ENCODE measurements at places on chromosomes 4 and X. TPM values are rescaled to one million over a fixed set of nuclear protein-coding genes. Genes with fewer than 3 reads are reported as not detected.

KLF8 gene
- 7.7 TPM for total RNA-seq

GRCh38 chrX:30577362-30577991 is at the start of gene TASL:
Gene TASL (minus strand): TSS chrX:30577766. CDS start chrX:30560355, 17,411 bp downstream.
- DNase-seq = no peak

AMTN gene
- total RNA-seq = not detected

- DNase-seq = no peak
These were observed 409.2 kb downstream of the CCSER1 start for GRCh38 chr4:90536408-90536807.

GRCh38 chrX:53939127-53939526 is 105.1 kb downstream of the PHF8 start:
- no peak for DNase-seq

DNA sequence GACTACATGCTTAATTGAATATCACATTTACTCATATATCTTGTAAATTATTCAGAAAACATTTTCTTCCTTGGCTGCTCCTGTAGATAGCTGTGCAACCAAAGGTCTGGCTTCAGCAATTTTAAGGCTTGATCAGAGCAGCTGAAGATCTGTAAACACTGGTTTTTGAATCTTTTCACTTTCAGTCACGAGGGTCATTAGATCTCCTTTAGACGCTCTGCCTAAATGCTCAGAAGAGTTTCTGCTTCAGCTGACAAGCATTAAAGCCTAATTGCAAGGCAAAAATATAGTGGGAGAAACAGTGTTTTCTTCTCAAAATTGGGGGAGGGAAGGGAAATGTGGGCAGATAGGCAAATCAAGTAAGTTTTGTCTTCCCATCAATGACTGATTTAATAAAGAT is 25.7 kb downstream of the TRPC5 start:
- DNase-seq = no peak

BMPR1B gene
- total RNA-seq = 0.72 TPM

DNA sequence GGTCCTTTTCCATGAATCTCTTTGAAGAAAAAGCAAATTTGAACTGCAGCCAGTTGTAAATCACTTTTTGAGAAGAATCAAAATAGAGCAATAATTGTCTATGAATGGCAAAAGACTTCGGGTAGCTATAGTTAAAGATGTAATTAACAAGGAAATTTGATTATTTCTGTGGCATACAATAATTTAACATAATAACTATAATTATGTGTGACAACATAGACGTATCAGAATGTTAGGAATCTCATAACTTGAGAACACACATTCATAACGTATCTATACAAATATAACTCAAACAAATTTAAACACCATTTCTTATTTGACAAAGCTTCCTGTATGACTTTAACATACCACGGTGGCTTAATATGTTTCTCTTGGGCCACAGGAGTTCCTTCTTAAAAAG is 36.0 kb upstream of the NSG1 start:
- no peak for DNase-seq

GRCh38 chrX:44876086-44876485 is 3.1 kb downstream of the KDM6A start:
- DNase-seq = no peak

- DNase-seq = no peak
These were observed 48.2 kb downstream of the EVC2 start for GRCh38 chr4:5660185-5660584.

SSX2 gene
- total RNA-seq = not detected

SOX3 gene
- 8.5 TPM for total RNA-seq

PNMA5 gene
- total RNA-seq = not detected

GIMD1 gene
- not detected for total RNA-seq

FUNDC1 gene
- 19.8 TPM for total RNA-seq

GRCh38 chrX:137342969-137343368 is 223.0 kb upstream of the ZIC3 start:
- DNase-seq = no peak

KDR gene
- 48.2 TPM for total RNA-seq

DNA sequence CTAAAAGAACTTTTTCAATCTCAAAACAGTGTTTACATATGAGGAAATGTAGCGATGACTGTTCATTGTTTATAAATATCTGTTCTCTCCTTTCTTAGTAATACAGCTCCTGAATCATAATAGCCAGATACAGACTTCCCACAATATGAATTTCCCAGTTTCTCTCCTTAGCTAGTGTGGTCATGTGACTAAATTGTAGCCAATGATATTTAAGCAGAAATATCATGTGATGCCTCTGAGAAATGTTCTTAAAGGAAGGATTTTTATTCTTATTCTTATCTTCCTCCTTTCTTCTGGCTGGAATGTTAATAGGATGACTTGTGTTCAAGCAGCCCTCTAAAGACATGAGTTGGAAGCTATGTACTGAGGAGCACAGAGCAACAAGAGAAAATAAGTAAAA is 383.7 kb upstream of the ATOH1 start:
- no peak for DNase-seq

EGFL6 gene
- total RNA-seq = 0.75 TPM

DNA sequence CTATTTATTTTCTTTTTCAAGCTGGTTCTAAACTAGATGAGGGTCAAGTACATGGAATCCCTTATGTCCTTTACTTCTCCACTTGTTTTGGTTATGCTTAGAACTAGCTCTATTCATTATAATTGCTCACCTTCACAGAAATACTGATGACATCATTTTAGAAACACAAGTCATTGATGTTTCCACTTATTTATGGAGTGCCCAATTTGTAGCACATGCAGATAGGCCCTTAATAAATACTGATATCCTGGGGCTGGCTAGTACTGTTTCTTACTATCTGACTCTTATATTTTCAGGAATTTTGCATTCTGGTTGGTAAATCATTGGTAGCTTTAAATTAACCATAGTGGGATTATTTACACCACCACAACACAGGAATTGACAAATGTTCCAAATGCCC is 112.2 kb downstream of the NAA11 start:
- no peak for DNase-seq

DNA sequence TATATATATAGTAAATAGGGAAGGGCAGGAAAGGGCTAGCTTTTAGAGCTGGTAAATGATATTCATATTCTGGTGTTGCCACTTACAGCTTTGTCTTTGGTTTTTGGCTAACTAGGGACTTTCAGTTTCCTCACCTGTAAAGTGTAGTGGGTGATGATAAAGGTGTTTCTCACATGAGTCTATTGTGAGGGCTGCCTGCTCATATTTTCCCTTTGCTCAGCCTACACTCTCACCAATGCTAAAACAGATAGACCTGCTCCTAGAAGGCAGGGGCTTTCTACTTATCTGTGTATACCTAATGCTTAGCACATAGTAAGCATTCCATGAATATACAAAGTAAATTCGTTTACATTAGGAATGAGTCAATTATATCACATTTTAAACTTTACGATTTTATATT is 137.2 kb upstream of the HS3ST1 start:
- DNase-seq = no peak

- DNase-seq = no peak
These were observed 36.8 kb upstream of the NKX6-1 start for GRCh38 chr4:84535901-84536300.

- DNase-seq = no peak
These were observed 23.9 kb downstream of the MOB1B start for GRCh38 chr4:70925899-70926635.

DNA sequence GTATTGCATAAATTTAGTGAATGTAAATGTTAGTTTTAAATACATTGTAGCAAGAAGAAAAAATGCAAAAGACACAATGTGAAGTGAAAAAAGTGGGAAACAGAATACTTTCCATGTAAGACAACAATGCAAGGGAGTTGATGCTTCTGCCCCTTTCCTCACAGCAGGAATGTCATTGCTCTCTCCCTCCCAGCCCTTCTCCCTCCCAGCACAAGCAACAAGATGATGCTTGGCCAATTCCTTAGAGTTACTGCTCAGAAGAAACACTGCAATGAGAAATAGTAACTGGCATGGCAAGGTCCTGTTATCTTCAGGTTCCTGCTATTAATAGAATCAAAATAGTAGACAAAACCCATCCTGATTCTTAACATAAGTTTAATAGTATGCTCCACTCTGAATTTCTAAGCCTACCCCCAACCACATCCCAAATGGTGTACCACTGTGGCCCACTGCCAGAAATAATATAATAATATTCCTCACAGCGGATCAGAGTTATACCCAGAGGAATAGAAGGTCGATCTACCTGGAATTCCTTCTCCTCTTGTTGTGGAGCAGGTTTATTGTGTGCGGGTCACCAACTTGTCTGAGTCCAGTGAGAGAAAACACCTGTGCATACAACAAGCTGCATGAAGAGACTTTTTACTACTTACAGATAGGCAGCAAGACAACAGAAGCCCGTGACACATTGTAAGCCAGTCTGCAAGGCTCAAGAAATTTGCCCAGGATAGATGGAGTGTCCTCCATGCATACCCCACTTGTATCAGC is 69.8 kb upstream of the SLC7A11 start:
- no peak for DNase-seq

GRCh38 chr4:119692001-119692400 is 63.4 kb upstream of the PDE5A start:
- DNase-seq = no peak

GRCh38 chr4:19807505-19807904 is 444.2 kb upstream of the SLIT2 start:
- DNase-seq = no peak

- no peak for DNase-seq
These were observed 17.2 kb upstream of the SCRG1 start for GRCh38 chr4:173415885-173416653.

- DNase-seq = no peak
These were observed 308 bp upstream of the TLR2 start for GRCh38 chr4:153683763-153684181.

AMBN gene
- not detected for total RNA-seq

GRCh38 chr4:183185018-183185417 is 86.0 kb downstream of the WWC2 start:
- no peak for DNase-seq

DMRTC1B gene
- not detected for total RNA-seq

SYTL4 gene
- total RNA-seq = 0.13 TPM

DNA sequence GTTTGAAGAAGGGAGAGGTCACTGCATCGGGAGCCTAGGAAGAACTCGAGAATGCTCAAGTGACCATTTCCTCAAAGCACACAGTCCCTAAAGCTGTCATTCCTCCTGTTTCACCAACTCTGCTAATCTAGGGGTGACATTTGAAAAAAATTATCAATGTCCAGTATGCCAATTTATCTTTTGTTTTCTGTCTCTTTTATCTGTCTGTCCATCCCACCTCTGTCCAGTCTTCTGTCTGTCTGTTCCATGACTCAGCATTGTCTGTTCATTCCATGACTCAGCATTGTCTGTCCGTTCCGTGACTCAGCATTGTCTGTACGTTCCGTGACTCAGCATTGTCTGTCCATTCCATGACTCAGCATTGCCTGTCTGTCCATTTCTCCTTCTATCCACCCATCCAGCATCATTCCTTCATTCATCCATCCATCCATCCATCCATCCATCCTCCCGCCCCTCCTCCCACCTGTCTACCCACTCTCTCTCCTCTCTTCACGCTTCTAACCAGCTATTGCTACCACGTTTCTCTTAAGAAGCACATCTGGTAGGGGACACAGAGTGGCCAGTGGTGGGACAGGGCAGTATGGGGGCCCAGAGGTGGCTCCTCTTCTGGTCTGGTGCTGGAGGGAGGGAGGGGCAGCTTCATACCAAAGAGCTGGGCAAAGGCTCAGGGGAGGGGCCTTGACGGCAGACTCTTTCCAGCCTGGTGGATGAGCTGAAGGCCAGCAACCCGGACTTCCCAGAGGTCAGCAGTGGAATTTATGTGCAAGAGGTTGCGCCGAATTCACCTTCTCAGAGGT is 34.1 kb downstream of the HTRA3 start:
- DNase-seq = no peak

GRCh38 chr4:109631532-109632108 is 71.6 kb downstream of the MCUB start:
- peak; percentile 47 for DNase-seq

MAGED4 gene
- 79.1 TPM for total RNA-seq

DNA sequence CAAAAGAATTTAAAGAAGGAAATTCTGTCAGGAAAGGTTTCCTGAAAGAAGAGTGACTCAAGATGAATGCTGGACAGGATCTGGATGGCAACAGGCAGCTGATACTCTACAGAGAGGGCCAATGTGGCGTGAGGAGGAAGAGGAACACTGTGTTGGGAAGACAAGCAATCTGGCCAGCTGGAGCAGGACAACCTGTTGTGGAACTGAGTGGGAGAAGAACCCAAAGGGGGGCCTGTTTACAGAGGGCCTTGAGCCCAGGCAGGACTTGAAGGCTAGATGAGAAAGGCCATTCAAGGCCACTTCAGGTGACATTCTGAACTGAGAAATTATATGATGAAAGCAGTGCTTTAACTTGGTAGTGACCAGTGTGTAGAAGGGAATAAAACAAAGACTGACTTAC is 8.5 kb downstream of the OTUD4 start:
- DNase-seq = no peak

GRCh38 chrX:154458954-154459778 is 1.1 kb downstream of the PLXNA3 start:
- no peak for DNase-seq

DNA sequence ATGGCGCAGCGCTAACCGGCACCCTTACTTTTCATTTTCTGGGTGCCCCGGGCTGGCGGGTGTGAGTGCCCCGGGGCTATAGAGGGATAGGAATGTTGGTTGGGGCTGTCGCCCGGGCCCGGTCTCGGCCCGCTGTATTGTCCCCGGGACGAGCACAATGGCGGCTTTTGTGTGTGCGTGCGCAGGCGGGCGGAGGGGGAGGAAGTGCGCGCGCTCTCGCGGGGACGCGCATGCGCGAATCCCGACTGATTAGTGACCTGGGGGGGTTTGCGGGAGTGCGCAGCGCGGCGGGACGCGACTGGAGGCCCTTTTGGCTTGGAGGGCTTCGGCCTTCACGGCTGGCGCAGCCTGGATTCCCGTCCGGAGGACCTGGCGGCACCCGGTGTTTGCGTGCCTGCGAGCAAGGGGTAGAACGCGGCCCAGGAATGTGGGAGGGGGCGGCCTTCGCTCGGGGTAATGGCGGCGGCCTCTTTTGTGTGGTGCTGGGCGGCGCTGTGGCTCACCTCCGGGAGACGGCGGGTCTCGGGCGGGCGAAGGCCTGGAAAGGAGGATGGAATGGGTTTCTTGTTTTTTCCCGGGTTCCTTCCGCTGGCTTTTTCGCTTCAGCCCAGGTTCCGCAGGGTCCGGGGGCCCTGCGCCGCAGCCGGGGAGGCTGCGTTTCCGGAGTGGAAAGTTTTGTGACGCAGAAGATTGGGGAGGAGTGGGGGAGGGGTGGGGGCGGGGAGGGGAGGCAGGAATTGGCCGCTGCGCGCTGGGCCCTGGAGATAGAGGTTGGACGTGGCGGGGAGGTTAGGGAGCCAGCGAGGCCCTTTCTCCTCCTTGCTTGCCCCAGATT is 618 bp downstream of the DDX3X start:
- DNase-seq = peak; percentile 62

DNA sequence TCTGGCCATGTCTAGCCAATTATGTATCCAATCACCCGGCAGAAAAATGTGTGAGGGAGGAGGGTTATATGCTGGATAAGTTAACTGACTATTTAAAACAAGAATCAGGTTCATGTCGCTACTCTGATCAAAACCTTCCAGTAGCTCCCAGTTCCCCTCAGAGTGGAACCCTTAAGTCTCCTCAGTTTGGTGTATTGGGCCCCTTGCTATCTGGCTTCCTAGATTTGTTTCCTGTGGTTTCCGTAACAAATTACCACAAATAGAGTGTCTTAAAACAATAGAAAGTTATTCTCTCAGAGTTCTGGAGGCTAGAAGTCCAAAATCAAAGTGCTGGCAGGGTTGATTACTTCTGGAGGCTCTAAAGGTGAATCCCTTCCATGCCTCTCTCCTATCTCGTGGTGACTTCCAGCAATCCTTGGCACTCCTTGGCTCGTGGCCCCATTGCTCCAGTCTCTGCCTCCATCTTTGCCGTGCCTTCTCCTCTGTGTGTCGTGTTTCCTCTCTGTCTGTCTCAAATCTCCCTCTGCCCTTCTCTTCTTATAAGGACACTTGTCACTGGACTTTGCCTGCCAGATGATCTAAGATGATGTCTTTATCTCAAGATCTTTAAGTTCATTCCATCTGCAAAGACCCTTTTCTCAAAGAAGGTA is 10.5 kb upstream of the ENPP6 start:
- DNase-seq = no peak
